Stimulated activated CD8-positive, alpha-beta memory T cell treated with anti-CD3 and anti-CD28 coated beads, Interleukin-7, amount 100 ng/mL, for 48 hours (primary cell): ENCODE measurements at places on chromosomes 6 and 20.

DNA sequence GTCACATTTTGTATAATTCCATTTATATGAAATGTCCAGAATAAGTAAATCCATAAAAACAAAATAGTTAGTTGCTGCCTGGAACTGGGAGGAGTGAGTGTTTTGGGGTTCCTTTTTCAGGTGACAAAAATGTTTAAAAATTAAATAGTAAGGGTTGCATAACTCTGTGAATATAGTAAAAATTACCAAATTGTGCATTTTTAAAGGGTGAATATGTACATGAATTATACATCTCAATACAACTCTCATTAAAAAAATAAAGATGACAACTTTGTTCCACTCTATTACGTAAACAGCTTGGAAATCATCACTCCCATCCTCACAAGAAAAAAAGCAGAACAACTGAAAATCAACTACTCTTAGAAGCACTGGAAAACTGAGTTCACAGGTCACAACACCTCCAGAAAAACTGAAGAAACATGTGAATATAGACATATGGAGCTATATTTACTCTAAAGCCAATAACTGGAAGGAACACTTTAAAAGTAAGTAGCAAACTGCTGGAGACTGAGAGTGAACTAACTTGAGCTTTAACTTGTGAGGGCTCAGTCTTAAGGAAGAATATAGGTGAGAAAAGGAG is 40.0 kb downstream of the RANBP9 start:
- no peak for DNase-seq

DNA sequence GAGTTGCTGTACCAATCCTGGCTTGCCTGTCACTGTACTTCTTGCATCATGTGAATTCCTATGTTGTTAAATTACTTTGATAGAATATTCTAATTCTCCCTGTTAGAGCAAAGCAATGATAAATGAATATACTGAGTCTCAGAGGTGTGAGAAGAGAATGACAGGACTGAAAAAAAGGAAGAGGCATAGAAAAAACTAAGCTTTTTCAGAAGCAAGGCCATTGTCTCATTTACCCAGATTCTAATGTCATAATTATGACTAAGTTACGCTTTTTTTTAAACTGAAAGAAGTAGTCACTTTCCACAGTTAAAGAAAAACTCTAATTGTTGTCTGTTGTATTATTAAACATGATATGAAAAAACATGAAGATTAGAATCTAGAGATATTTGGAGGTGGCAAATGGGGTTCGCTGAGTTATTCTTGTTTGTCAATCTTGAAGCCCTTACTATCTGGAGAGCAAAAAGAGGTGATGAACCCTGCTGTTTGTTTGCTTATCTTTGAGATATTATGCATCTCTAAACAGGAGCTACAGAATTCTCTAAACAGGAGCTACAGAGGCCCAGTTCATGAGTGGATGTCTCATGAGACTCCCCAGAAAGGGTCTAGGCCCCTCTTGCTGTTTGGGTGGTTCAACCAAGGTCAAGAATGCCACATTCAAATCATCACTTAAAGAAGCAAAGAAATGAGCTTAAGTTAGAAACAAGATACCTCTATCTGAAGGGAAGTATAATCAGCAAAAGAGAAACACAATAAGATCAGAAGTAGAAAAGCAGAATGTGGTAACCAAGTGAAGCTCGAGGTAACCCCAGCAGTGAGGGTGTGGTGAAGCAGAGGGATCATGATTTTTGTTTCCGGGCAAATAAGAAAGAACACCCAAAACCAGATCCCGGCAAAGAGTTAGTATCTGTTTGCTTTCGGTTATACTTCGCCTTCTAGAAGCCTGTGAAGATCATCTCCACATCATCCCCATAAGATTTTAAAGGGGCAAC is 33.3 kb upstream of the THEMIS start:
- peak; percentile 42 for DNase-seq

DNA sequence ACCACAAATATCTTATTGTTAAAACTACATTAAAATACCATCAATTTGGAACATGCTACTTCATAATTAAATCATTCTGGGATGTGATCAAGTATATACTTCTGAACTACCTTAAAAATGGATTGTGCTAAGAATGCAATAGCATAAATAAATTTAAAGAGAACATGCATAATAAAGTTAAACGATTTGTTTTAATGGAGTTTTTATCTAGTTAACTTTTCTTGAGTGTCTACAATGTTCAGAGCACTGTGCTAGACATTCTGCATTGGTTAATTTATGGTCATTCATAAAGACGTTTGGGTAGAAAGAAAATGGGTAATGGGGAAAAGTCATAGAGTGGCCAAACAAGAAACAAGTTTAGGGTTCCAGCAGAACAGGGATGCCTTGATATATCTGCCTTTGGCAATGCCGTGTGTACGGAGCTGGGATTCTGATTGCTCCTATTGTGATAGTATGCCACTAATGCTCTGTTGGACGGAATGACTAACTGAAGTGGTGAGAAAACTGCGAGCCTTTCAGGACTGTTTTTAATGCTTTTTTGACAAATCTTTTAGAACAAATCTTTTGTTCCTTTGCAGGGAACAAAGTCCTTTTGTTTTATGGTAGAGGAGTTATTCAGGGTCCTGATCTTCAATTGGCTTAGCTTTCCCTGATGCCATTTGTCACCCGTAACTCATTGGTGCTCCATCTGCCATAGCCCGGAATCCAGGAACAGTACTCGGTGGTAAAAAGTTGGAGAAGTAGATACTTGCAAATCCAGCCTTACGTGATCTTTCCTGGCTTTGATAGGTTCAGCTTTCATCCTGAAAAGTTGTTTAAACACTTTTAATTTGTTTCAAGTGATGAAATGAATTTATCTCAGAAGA is 162.6 kb downstream of the BCKDHB start:
- DNase-seq = no peak

DNA sequence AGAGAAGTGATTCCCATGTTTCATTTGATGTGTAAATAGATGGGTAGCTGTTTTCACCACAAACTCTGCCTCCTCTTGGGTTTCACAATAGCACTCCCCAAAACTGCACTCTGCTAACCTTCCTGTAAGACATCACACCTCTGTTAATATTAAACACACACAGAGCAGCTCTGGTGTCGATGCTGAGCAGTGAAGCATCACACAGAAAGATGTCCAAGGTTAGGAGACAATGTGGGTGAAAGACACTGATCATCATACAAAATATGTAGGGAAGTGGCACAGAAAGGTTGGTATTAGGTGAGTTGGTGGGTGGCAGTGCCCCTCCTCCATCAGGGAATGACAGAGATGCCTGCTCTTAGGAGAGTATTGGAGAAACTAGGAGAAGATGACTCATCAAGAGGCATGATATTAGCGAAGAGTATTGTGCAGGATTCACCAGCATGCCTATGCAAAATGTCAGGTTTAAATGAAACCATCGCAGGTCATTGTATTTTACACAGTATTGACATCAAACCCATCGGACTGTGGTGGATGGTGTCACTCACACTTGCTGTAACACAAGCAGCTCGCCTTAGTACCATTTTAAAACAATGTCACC is 199.7 kb downstream of the TBXT start:
- DNase-seq = no peak

DNA sequence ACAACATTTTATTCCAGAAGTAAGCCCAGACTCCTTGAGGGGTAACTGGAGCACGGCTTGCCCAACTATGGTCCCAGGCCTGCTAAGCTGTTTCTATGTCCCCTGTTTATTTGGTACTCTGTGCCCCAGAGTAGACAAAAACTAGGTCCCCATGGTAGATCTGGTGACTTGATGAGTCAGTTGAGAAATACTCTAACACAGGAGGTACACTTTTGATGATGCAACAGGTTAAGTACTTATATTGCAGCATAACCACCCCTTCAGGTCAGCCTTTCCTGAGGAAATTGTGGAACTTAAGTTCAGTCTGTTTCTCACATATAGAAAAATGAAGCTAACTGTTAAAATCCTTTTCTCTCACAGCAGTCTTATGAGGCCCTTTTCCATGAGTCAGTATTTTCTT is 19.6 kb downstream of the TTPAL start:
- DNase-seq = no peak

- DNase-seq = no peak
Observed at GRCh38 chr20:63580796-63581461, 6.9 kb upstream of the HELZ2 start.

DNA sequence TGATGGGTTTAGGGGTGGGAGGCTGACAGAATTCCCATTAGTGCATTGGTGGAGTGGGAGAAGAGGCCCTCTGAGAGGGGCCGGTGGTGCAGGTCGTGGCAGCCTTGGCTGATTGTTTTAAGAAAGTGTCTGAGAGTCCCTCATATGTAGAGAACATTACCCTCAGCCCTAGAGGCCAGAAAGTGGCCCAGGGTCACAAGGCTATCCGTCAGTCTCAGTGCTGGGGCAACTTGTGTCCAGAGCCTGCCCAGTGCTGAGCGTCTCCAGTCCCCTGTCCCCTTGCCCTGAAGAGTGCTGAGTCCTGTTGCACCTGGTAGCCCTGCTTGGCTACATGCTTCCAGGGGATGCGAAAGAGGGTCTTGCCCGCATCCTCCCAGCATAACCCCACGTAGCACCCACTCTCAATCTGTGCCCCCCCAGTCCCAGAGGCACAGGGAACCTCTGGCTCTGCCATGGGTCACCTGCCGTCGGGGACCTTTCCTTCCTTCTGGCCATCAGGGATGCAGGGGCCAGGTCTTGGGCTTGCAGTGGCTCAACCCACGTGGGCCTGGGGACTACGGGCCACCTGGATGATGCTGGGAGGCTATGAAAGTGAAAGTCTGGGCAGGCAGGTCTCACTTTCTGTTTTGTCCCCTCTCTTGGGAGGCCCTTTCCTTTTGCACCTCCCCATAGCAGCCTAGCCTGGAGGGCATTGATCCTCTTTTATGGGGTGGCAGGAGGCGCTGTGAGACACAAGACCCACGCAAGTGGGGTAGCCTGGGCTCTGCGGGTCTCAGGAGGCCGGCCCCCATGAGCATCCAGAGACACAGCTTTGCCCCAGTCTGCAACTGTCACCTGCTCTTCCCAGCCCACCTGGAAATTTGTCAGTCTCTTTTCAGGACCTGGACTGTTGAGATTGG is 12.2 kb downstream of the DUSP15 start:
- DNase-seq = no peak

DNA sequence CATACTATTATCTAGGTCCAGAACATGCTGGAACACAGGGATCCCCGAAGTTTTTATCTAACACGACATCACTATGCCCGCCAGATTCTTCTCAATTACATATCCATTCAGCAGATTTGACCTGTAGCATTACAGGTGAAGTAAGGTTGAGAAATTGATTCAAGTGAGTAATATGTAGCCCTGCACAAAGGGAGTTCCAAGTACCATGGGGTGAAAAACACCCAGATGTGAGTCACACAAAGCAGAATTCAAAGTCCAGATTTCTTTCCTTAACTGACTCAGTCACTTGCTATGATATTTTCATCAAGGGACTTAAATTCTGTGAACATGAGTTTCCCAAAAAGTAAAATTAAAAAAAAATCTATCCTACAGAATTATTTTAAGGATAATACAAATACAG is 655.4 kb upstream of the PTCHD4 start:
- DNase-seq = no peak

GRCh38 chr20:45053430-45054351 is 47.2 kb downstream of the KCNS1 start:
- DNase-seq = no peak

DNA sequence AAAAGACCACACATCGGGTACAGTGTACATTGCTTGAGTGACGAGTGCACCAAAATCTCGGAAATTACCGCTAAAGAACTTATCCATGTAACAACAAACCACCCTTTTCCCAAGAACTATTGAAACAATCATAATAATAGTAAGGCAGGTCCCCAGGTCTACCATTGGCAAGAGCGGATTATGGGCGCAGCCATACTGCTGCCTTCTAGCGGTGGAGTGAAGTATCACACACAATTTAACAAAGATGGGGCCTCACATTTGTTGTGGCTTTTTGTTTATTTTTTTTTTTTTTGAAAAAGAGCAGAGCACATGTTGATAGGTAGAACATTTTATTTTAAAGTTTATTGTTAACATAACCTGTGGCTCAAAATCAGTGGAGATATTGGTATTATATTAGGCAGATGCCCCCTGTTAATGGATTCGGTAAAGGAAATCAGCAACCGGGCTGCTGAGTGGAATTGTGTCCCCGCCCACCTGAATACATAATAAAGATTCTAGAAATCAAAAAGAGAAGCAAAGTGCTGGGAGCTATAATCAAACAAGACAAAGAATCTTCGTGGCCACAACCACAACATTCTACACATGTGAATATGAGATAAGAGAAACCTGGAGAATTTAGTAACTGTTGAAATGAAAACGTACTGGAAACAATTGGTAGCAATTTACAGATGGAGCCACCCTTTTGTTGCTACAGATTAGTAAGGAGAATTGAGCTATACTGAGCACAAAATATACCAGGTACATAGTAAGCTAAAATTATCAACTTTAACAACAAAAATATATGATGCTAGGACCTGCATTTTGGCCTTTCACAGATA is 94.2 kb upstream of the EXOC2 start:
- no peak for DNase-seq

- DNase-seq = no peak
Observed at GRCh38 chr6:92967362-92967761, 452.0 kb downstream of the EPHA7 start.

GRCh38 chr6:134532694-134533624 is 215.0 kb upstream of the SGK1 start:
- no peak for DNase-seq

DNA sequence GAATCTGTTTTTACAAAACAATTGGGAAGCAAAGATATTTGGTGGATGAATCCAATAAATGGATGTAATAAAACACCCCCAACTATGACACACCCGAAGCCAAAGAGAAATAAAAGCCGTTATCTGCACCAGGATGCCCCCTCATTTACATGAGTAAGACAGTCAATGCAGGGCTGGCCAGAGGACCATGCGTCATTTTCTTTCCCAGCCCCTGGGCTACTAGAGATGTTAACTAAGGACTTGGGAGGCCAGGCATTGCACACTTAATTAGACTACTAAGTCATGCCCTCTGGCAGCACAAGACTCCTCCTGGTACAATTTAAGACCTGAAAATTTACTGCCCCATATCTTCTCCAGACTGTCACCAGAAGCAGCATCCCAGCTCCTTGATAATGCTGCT is 3.2 kb downstream of the LEMD2 start:
- DNase-seq = no peak

GRCh38 chr6:74657011-74657410 is 548.8 kb downstream of the COL12A1 start:
- DNase-seq = no peak

DNA sequence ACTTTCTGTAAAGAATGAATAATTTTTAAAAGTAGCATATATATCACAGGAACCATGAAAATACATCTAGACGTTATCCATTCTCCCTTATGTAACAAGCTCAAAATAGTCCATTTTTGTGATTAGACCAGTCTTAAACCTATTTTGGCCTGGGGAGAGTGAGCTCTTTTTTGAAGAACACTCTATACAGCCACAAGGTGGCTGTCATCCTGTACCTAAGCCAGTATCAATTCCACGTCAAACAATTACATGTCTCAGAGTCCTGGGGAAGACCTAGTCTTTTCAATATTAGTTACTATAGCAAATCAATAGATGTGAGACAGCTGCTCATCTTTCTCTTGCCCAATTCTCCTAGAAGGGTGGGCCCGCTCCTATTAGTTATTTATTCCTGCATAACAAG is 28.4 kb downstream of the FBXO5 start:
- no peak for DNase-seq

- DNase-seq = no peak
Observed at GRCh38 chr6:51495096-51495495, 592.3 kb downstream of the PKHD1 start.

DNA sequence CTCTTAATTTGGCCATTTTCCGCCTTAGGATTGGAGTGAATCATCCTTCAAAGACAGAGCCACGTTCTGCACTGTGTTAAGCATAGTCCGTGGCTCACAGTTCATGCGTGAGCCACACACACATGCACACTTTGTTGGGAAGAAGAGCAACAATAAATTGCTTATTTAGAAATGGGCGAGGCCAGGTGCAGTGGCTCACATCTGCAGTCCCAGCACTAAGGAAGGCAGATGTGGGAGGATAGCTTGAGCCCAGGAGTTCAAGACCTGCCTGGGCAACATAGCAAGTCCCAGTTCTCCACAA is 131.3 kb downstream of the ZDHHC14 start:
- no peak for DNase-seq
